CD14-positive monocyte (primary cell): ENCODE measurements at places on chromosomes 11 and 22. TPM values are rescaled to one million over a fixed set of nuclear protein-coding genes. Genes with fewer than 3 reads are reported as not detected.
A peak's percentile ranks its signal among the peaks of the same experiment; 100 is the strongest.

DNA sequence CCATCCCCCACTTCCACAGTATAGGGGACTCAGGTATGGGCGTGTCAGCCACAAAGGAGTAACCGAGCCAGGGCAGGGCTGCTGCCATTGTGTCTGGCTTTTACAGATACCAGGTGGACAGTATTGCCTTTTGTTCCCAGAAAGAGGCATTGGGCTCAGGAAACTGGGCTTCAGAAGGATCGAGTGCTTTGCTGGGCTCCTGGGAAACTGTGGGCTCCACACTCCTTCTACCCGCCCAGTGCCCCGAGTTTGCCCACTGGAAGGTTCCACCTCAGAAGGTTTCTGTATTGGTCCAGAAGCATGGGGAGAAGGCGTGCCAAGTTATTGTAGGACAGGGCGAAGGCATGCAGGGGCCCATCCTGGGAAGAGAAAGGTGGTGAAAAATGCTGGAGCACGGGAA is 894.4 kb downstream of the TBC1D22A start:
- H3K4me3 ChIP-seq = no peak overlapping the region
- H3K4me1 ChIP-seq = no peaks in the 10 kb centered on the region
- H3K27me3 ChIP-seq = no peaks in the 10 kb centered on the region
- H3K36me3 ChIP-seq = no peaks in the 10 kb centered on the region

GRCh38 chr22:24996420-24996952 is 44.0 kb downstream of the KIAA1671 start:
- H3K27ac ChIP-seq = no peak overlapping the region
- DNase-seq = no peak
- no peaks in the 10 kb centered on the region for H3K27me3 ChIP-seq
- H3K36me3 ChIP-seq = no peaks in the 10 kb centered on the region
- no peaks in the 10 kb centered on the region for H3K4me1 ChIP-seq

DNA sequence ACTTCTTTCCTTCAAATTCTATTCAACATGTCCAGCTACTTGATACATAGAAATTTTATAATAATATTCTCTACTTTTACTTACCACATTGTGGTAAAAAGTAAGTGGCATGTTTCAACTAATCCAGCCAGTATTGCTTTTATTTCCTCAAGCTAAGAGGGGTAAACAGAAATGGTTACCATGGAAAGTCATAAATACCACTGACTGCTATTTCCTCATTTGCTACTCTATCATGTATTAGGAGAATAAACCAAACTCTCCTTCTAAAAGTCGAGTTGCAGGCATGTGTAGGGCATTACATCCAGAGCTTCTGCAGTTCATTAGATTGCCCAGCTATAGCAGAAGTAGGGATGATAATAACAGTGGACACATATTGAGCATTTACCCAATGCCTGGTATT is 208.4 kb downstream of the MAML2 start:
- DNase-seq = peak; percentile 84
- peaks cover 14% of the 10 kb centered on the region for H3K4me1 ChIP-seq
- H3K27ac ChIP-seq = peak overlapping the region; percentile 81
- H3K36me3 ChIP-seq = no peaks in the 10 kb centered on the region
- no peak overlapping the region for H3K4me3 ChIP-seq

- peak; percentile 10 for DNase-seq
- H3K36me3 ChIP-seq = peaks cover 19% of the 10 kb centered on the region
- H3K4me3 ChIP-seq = no peak overlapping the region
- peak overlapping the region; percentile 79 for H3K27ac ChIP-seq
- peaks cover 20% of the 10 kb centered on the region for H3K4me1 ChIP-seq
Measured at GRCh38 chr11:134231958-134232659, 7.6 kb downstream of the VPS26B start.

DNA sequence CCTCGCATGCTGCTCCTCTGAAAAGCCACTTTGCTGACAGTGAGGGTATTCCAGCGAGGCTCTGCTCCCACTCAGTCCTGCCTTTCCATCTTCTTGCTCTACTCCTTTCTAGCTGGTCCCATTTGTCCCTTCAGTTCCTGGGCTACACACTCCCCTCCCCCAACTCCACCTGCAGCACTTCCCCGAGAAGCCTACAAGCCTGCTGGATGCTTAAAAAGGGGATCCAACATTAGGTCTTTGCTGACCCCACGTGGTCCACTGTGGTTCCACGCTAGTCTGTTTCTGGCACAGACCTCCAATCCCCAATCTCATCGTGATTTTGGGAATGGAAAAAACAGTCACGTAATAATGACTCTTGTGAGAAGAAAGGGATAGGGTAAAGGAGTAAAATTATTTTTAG is 121.6 kb upstream of the SNX19 start:
- DNase-seq = no peak
- H3K4me1 ChIP-seq = no peaks in the 10 kb centered on the region
- no peak overlapping the region for H3K4me3 ChIP-seq
- H3K27me3 ChIP-seq = no peaks in the 10 kb centered on the region
- no peak overlapping the region for H3K27ac ChIP-seq
- H3K36me3 ChIP-seq = no peaks in the 10 kb centered on the region

- H3K4me1 ChIP-seq = no peaks in the 10 kb centered on the region
- H3K27me3 ChIP-seq = no peaks in the 10 kb centered on the region
- no peak overlapping the region for H3K4me3 ChIP-seq
- peaks cover 49% of the 10 kb centered on the region for H3K36me3 ChIP-seq
- DNase-seq = no peak
Measured at GRCh38 chr22:20531404-20532201, 24.2 kb downstream of the MED15 start.

DNA sequence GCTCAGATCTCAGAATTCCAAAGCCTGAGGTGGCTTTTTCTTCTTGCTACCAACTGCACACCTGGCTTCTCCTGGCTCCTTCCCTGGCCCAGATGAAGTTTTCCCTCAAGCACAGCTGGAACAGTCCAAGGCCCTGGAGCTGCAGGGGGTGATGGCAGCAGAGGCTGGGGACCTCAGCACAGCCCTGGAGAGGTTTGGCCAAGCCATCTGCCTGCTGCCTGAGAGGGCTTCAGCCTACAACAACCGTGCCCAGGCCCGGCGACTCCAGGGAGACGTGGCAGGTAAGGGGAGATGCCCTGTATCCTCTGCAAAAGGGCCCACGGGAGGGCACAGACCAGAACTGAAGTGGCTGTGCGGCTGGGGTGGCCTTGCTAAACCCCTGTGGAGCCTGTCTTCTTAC is 1.2 kb downstream of the TTC36 start:
- H3K27me3 ChIP-seq = peaks cover 8% of the 10 kb centered on the region
- no peak overlapping the region for H3K27ac ChIP-seq
- no peak for DNase-seq
- no peaks in the 10 kb centered on the region for H3K36me3 ChIP-seq
- H3K4me3 ChIP-seq = no peak overlapping the region

- no peak overlapping the region for H3K4me3 ChIP-seq
- no peak for DNase-seq
Measured at GRCh38 chr22:41338614-41339212, 37.4 kb downstream of the ZC3H7B start.

GRCh38 chr11:14645985-14646900 is 2.6 kb downstream of the PDE3B start:
- no peak overlapping the region for H3K27ac ChIP-seq
- H3K27me3 ChIP-seq = no peaks in the 10 kb centered on the region
- DNase-seq = peak; percentile 32
- H3K4me1 ChIP-seq = peaks cover 28% of the 10 kb centered on the region
- peak overlapping the region; percentile 71 for H3K4me3 ChIP-seq

DNA sequence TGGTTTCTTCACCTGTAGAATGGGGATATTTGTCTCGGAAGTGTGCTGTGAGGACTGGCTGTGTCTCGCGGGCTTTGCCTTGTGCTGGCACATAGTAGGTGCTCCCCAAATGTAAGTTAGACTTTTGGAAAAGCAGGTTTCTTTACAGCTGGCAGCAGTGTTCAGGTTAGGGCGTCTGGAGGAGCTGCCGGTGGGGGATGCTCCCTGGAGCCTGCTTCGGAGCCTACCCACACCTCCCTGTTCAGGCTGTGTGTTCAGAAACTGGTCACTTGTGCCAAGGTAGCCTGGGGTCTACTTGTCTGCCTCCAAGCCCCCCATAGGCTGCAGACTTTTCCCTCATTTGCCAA is 60.0 kb downstream of the OTOG start:
- H3K27ac ChIP-seq = no peak overlapping the region
- H3K4me1 ChIP-seq = no peaks in the 10 kb centered on the region
- H3K27me3 ChIP-seq = no peaks in the 10 kb centered on the region
- H3K4me3 ChIP-seq = no peak overlapping the region

DNA sequence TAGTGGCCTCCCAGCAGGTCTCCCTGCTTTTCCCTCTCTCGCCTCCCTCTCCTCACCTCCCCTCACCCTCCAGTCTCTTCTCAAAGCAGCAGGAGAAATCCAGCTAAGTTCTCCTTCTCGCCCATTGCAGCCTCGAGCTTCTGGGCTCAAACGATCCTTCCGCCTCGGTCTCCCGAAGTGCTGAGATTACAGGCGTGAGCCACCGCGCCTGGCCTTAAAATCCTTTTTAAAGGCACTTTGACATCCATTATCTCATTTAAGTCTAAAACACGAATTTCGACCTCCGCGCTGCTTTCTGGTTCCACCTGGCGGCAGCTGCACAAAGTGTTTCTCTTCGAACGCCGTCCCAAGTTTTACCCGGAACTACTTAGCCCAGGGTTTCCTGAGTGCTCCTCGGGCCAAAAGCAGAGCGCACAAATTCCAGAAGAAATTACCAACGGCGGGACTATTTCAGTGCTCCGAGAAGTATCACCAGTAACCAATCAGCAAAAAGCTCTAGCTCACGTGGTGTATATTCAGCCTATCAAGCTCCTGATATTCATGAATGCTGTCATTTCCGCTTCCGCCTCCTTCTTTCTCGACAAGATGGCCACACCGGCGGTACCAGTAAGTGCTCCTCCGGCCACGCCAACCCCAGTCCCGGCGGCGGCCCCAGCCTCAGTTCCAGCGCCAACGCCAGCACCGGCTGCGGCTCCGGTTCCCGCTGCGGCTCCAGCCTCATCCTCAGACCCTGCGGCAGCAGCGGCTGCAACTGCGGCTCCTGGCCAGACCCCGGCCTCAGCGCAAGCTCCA is at the start of gene EIF3F:
Gene EIF3F, plus strand, starts transcription at position 570 of the 792 bp plus-strand sequence. Its CDS starts 16 bp downstream, at position 586.
- peak; percentile 98 for DNase-seq
- H3K4me3 ChIP-seq = peak within 1 kb of the TSS; percentile 85
- peaks cover 18% of the 10 kb centered on the region for H3K4me1 ChIP-seq
- no peaks in the 10 kb centered on the region for H3K27me3 ChIP-seq
- peaks cover 10% of the 10 kb centered on the region for H3K36me3 ChIP-seq
- peak within 1 kb of the TSS; percentile 82 for H3K27ac ChIP-seq

DNA sequence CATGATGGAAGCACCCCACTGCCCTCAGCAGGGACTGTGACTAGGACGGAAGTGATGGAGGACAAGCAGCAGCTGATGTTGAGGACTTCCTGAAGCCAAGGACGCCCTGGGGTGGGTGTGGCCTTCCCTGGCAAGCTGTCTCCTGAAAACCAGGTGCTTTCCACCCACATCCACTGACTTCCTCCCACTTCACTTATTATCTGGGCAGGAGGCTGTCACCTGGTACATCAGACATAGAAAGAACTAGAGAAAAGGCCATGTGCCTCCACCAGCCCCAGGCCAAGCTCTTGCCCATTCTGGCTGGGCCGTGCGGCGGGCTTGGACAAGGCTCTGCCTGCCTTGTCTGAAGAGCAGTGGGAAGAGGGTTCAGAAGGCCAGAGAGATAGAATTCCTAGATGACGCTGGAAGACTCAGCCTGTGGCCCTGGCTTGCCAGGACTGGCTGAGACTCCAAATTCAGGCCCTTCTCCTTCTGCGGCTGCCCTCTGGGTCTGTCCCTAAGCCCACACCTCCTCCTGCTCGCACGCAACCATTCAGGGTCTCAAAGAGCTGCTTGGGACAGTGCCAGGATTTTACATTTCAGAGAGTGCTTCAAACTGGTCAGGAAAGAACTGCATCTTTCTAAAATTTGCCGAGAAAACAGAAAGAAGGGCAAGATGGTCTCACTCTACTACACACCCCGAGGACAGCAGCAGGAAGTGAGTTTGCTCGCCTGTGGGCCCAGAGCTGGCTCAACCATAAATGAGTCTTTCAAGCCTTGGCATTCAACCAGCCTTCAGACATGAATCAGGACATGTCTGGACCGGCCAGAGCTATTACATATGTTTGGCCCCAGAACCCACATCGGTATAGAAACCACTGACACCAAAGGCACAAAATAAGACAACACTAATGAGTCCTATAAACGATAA is 13.3 kb downstream of the ARHGAP1 start:
- no peak overlapping the region for H3K4me3 ChIP-seq
- H3K27me3 ChIP-seq = no peaks in the 10 kb centered on the region
- peaks cover 87% of the 10 kb centered on the region for H3K36me3 ChIP-seq

DNA sequence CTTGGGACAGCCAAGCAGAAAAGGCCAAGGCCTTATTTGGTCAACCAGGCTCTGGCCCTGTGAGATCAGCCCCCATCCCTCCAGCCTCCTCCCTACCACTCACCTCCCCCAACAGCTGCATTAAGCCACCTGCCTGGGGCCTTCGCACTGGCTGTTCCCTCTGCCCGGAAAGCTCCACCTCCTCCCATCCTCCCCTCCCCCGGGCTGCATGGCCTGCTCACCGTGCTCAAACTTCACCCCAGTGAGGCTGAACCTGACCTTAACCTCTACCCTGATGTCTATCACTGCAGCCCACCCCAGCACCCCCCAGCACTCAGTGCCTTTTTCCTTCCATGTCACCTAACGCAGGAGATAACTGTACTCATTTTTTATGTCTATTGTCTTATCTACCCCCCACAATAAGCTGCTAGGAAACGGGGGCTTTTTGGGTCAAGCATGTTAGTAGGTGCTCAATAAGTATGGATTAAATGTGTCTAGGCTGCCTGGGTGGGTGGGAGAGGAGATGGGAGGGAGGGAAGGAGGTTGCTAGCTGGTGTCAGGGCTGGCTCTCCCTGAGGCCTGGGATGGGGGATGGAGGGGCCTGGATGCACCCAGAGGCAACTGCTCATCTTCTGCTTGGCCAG is 912 bp downstream of the PTPRCAP start:
- H3K27ac ChIP-seq = no peak overlapping the region
- peaks cover 86% of the 10 kb centered on the region for H3K36me3 ChIP-seq
- peaks cover 39% of the 10 kb centered on the region for H3K4me1 ChIP-seq
- no peak overlapping the region for H3K4me3 ChIP-seq
- H3K27me3 ChIP-seq = no peaks in the 10 kb centered on the region
- DNase-seq = no peak

DNA sequence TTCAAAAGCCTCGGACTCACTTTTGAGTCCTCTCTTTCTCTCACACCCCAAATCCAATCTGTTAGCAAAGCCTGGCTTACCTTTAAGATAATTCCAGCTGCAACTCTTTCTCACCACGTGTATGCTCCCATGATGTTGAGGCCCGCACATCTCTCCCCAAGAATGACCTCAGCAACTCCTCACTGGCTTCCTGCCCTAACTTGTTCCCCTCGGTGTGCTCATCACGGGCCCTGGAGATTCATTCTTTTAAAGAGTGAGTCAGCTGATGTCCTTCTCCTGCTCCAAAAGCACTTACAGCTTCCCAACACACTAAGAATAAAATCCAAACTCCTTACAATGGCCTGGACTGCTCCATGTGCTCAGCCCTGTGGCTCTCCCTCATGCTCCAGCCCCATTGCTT is 1041.3 kb downstream of the OPCML start:
- H3K27ac ChIP-seq = no peak overlapping the region
- no peak overlapping the region for H3K4me3 ChIP-seq
- no peaks in the 10 kb centered on the region for H3K36me3 ChIP-seq
- no peaks in the 10 kb centered on the region for H3K4me1 ChIP-seq
- DNase-seq = no peak

- H3K4me1 ChIP-seq = no peaks in the 10 kb centered on the region
- H3K4me3 ChIP-seq = no peak overlapping the region
- H3K36me3 ChIP-seq = no peaks in the 10 kb centered on the region
- H3K27ac ChIP-seq = no peak overlapping the region
- peaks cover 9% of the 10 kb centered on the region for H3K27me3 ChIP-seq
- DNase-seq = peak; percentile 34
Measured at GRCh38 chr11:35598254-35599125, 19.8 kb upstream of the FJX1 start.

DEFB131B gene
- not detected for polyA plus RNA-seq

GTSE1 gene
- polyA plus RNA-seq = 0.04 TPM in 1 of 2 replicates, not detected in the other

RIMBP3B gene
- 0.09 TPM in 1 of 2 replicates, not detected in the other for polyA plus RNA-seq

AQP11 gene
- polyA plus RNA-seq = not detected in 2 replicates

KCNJ11 gene
- not detected for polyA plus RNA-seq

GRM5 gene
- not detected for polyA plus RNA-seq

ROBO3 gene
- 0.81 TPM for polyA plus RNA-seq

TRPM5 gene
- polyA plus RNA-seq = 0.01 and 0.03 TPM in 2 replicates

B3GAT1 gene
- 0.03 TPM in 1 of 2 replicates, not detected in the other for polyA plus RNA-seq
